ENCODE measurements at places on chromosomes 7 and 10.
A peak's percentile ranks its signal among the peaks of the same experiment; 100 is the strongest.

DNA sequence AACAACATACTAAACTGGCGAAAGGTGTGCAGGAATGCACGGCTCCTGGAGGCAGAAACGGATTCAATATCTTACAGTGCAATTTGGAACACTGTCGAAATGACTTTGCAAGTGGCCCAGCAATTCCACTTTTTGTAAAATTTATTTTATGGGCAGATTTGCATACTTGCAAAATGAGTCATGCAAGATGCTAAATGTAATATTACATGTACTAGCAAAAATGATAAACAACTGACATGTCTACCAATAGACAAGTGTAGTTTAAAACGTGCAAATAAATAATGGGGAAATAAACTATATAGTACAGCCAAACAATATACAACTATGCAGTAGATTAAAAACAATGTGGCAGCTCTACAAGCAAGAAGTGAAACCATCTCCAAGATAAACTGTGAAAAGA lies 97.7 kb downstream of the ARHGAP12 start:
- no peak for DNase-seq

GRCh38 chr7:30674876-30675275 lies 7.4 kb downstream of the CRHR2 start:
- no peak for DNase-seq

- DNase-seq, result peak; percentile 26
These were observed 256.6 kb upstream of the SMIM30 start for GRCh38 chr7:113374955-113375354.

DNA sequence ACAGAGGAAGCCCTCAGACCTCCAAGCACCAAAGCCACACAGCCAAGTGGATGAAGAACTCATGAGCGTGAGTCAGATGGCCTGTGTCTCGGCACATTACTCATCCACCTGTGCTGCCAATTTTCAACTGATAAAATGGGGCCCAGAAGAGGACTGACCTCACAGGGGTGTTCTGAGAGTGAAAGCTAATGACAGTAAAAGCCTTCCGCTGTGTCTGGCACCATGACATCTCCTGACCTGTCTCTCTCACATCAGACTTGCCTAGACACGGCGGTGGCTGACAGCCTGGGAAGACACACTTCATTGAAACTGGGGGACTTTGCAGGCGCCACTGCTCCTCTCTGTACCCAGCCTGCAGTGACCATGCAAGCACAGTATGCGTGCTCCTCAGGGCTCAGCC lies 8.3 kb upstream of the SLC18A3 start:
- no peak for DNase-seq

DNA sequence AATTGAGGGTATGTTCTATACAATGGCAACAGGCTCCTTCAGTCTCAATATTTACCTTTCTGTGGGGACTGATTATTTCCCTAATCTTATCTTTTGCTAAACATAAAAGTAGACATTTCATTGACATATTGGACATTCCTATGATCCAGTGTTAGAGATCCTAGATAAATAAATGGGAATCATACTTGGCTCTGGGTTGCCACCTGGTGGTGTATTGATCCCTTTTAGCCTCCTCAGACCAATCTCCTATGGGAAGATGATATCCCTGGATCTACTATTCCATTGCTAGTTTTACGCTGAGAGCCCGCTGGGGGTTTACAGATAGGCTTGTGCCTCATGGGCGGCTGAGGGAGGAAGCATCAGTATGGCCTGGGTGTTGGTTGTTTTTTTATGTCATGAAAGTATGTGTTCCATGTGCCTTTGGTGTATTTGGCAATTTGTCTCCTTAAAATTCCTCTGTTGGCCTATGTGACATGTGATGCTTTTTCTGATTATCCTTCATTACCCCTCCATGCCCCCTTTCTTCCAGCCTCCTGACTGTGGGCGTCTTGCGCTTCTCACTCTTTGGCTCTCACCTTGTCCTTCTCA lies 18.8 kb downstream of the CELF2 start:
- DNase-seq, result peak; percentile 55

- DNase-seq, result peak; percentile 65
These were observed 165.5 kb downstream of the RPS24 start for GRCh38 chr10:78199005-78199725.

GRCh38 chr7:26166684-26167266 lies 14.8 kb downstream of the NFE2L3 start:
- no peak for DNase-seq

DNA sequence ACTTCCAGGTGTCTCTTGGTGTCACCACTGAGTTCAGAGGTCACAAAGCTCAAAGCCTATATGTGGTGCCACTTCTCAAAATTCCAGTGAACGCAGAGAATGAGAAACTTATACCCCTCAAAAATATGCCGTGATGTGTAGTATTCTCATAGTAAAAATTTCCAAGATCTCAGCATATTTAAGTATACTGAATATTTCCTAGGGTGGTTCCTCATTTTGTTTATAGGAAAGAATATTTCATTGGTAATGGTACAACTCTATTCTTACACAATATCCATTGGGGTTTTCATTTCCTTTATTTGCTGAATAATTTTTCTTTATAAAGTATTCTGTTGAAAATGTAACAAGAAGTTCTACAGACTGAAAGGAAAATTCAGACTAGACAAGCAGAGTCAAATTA lies 58.9 kb upstream of the ADO start:
- no peak for DNase-seq

- DNase-seq, result no peak
These were observed 126.9 kb downstream of the TACC2 start for GRCh38 chr10:122115874-122116273.

DNA sequence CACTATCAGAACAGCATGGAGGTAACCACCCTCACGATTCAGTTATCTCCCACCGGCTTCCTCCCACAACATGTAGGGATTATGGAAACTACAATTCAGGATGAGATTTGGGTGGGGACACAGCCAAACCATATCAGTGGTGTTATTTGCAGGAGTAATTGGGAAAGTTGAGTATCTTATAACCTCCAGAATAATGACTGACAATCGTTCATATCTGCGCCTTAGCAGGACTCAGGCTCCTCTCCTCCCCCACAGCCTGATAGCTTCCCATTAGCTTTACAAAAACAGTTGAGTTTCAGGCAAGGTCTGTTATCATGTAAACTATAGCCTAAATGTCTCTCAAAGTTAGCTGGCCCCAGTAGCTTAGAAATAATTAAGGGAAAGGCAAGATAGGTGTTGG lies 3.4 kb upstream of the ERCC6 start:
- no peak for DNase-seq

GRCh38 chr7:96648784-96649183 lies 60.9 kb downstream of the SEM1 start:
- DNase-seq, result no peak

DNA sequence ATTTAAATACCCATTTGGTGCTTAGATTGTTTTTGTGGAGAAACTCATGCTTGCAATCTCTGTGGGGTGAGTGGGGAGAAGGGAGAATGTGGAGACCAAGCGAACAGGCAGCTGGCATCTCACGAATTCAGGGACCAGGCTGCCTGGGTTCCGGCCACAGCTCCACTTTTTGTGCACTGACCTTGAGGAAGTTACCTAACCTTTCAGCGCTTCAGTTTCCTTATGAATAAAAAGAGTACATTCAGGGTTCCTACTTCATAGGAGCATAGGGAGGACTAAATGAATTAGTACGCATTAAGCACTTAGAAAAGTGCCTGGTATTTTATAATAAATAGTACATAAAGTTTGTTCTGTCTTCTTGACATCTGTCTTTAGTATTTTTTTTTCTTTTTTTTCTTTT lies 72.5 kb downstream of the PRTFDC1 start:
- DNase-seq, result no peak

DNA sequence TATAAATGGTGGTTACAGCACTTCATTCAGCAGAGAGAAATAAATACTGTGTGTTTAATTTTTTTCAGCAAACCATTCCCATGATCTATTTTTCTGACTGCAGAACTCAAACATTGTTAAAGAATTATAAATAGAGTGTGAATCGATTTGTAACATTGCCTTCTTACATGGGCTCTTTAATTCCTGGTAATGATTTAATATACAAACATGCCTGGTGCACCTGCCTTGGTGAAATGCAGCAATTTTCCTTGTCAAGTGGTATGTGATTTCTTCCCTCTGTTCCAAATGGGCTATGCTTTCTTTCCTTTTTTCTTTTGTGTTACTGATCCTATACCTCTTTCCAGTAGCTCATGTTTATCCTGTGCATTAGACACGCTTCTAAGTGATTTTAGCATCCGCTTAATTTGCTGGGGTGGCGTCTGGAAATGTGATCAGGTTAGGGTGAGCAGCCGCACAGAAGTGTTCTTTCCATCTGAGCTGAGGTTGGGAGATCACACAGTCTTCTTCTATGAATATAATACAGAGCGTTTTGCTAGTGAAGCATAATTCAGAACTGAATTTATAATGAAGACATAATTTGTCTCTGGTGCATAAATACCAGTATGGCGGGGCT lies 94.3 kb upstream of the ITGB1 start:
- DNase-seq, result peak; percentile 16

DNA sequence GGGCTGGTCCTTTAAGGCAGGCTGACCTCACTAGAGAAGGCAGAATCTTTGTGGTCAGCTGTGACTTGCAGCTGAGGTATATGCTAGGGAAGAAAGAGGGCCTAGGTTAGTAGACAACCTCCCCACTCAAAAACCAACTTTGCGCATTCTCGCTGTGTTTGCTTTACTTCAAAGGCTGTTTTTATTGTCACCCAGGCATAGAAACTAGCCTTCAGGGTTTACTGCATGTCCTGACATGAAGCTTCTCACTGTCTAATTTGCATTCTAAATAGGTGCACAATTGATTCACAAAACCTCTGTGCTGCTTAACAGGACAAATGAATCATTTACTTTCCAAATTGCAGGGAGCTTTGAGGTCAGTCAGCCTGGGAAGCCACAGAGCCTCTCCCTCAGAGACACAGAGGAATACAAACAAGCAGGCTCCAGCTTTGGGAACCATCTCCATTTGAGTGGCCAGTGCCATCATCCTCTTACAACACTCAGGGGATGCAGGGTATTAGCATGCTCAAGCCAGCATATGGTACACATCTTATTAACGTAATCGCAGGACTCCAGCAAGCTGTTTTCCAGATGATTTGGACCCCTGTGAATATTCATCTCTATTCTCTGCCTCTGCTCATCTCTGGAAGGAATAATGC lies 596.4 kb upstream of the GHITM start:
- peak; percentile 72 for DNase-seq

DNA sequence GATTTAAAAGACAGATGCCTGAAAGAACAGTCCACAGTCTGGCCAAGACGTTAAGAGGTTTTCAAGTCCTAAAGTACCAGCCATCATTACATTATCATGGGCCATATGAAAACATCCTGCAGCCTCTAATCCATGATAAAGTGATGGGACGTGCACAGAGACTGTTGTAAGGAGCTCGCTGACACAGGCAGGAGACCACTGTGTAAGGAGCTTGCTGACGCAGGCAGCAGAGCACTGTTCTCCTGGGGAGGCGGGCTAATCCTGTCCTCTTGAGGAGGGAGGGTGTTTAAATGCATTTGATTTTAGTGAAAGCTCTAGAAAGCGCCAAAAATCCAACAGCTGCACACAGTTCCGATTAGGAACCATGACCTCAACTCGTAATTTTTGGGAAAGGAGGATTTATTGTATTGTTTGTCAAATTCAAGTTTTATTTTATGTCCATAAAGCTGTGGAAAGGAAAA lies 16.9 kb downstream of the SVIL start:
- DNase-seq, result no peak

DNA sequence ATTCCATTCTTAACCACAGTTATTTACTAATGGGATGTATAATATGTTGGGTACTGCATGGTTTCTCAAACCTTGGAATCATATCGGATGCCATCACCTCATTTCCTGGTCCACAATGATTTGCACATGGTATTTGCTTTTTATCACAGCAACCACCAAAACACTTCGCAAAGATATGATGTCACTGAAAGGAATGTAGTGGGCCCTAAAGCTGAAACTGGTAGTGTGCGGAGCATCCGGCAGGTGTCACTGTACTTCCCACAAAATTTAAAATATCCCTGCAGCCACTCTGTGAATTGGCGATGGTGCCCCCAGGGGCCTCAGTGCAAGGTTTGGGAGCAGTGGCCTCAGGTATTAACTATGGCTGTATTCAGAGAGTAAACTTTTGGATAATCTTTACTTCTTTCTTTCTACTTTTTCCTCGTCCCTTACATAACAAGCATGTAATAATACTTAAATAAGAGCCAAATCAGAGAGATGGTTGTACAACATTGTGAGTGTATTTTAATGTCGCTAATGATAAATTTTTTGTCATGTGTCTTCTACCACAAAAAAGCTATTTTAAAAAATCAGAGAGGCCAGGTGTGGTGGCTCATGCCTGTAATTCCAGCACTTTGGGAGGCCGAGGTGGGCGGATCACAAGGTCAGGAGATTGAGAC lies 66.2 kb downstream of the FAM241B start:
- DNase-seq, result peak; percentile 64

GRCh38 chr7:128011131-128011661 lies 20.0 kb downstream of the LRRC4 start:
- DNase-seq, result no peak

GRCh38 chr7:44912775-44913347 lies 27.5 kb upstream of the PURB start:
- peak; percentile 48 for DNase-seq

DNA sequence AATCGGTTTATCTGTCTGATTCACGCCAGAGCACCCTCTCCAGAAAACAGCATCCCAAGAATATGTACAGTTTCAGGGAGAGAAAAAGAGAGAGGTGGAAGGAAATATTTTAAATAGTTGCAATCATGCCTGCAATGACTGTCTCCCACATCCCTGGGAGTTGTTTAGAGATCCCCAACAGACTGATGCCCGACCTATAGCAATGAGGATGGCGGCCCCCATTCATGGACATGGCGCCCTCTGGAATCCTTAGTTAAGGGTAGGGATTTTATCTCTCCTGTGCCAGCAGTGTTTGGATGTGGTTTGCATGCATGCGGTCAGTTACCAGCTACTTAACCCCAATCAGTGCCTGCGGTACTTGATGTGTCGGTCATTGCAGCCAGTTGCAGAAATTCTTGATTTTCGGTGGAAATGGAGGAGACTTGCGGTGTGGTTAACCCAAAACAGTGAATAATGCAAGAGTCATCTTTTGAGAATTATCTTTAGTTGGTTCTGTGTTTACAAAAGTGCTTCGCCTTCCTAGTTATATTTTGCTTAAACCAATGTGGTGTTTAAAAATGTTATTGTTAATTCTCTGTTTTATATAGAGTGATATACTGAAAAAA lies 186.0 kb upstream of the TCF7L2 start:
- DNase-seq, result no peak

DNA sequence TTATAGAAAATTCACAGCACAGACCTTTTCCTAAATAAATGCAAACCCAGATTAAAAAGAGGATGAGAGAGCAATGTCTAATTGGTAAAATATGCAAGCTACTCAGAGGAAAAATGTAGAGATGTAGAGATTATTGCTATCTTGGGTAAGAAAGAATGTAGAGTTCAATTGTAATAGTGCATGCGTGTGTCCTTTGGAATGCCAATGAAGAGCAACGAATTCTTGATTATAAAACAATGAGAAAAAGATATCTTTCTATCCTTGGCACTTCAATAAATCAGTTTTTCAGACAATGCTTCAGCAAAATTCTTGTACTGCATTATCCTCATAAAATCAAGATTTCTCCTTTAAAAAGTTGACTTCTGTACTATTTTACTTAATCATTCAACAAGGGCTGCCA lies 50.9 kb downstream of the SEMA3D start:
- no peak for DNase-seq

Data from brain (organoid and tissue), 16 donors.